Bronchial epithelial cell (primary cell): ENCODE measurements at places on chromosomes 3 and 15. TPM values are rescaled to one million over a fixed set of nuclear protein-coding genes. Genes with fewer than 3 reads are reported as not detected.

The LRRC2 gene
- total RNA-seq, result under 0.01 and 0.26 TPM in 2 replicates

The CASR gene
- total RNA-seq, result not detected in 2 replicates

The LYZL4 gene
- total RNA-seq, result not detected in 2 replicates

The PP2D1 gene
- total RNA-seq, result not detected in 2 replicates

The SQOR gene
- total RNA-seq, result 310 and 317 TPM in 2 replicates

The NRG4 gene
- total RNA-seq, result 0.13 TPM in 1 of 2 replicates, not detected in the other

The MELTF gene
- total RNA-seq, result 2.1 and 4.6 TPM in 2 replicates

The MAP1A gene
- 0.13 and 0.26 TPM in 2 replicates for total RNA-seq

The VILL gene
- 121 and 171 TPM in 2 replicates for total RNA-seq

The THSD4 gene
- total RNA-seq, result 11.5 and 14.5 TPM in 2 replicates

The DPPA2 gene
- not detected in 2 replicates for total RNA-seq

The CKMT1A gene
- total RNA-seq, result 15.3 and 38.8 TPM in 2 replicates

The PLD1 gene
- total RNA-seq, result 10.5 and 20.0 TPM in 2 replicates

The EPHB3 gene
- total RNA-seq, result 9.2 and 16.8 TPM in 2 replicates

The MOBP gene
- not detected in 2 replicates for total RNA-seq

The C2CD4A gene
- 0.53 and 1.3 TPM in 2 replicates for total RNA-seq
